ENCODE measurements at places on chromosomes 16 and 17. TPM values are rescaled to one million over a fixed set of nuclear protein-coding genes. Genes with fewer than 3 reads are reported as not detected.

DNA sequence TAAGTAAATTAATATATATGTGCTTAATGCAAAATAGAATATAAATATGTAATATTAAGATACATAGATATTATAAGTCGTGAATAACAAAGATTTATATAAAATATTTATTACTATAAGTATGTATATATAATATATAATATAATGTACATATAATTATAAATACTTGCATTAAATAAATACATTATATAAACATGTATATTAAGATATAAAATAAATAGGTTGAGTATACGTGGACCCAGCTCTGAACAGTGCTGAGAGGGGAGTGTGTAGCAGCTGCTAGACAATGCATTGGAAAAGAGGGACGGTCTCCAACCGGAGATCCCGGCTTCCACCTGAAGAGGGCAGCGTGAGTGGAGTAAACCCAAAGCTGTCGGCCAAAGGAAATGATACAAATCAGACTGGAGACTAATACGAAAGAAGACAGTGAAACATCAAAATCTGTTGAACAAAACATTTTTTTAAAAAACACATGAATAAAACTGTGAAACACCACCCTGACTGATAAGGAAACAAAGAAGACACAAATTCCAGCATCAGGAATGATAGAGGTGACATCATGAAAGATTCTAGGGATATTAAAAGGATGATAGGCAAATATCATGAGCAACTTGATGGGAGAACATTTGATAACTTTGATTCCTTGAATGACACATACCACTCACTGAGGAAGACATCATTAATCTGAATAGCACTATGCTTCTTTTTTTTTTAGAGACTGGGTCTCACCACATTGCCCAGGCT, 125.4 kb upstream of the CHMP6 start:
- DNase-seq = peak; percentile 76

DNA sequence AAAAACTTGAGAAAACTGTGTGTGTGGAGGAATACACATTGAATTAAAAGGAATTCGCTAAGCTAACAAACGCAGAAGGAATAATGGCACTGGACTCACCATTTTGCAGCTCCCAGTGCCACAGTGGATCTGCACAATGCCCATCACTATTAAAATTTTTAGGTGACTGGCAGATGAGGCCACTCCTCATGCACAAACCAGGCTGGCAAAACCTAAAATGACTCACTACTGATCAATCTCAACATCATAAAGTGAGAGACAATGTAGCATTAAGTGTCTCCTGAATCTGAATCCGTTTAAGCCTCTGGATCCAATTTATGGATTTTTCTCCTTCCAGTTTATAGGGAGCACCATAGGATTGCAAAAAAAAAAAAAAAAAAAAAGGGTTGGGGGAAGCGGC, 20.6 kb downstream of the MYH10 start:
- no peak for DNase-seq

DNA sequence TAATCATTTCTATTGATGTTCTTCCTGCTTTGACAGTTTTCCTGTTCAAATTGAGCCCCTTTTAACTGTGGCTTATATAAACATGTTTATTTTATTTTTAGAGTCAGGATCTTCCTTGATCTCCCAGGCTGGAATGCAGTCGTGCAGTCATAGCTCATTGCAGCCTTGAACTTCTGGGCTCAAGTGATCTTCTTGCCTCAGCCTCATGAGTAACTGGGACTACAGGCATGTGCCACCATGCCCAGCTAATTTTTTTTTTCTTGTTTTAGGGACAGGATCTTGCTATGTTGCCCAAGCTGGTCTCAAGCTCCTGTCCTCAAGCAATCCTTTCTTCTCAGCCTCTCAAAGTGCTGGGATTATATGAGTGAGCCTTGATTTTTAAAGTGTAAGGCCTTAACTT, 14.7 kb downstream of the PHKB start:
- no peak for DNase-seq

GRCh38 chr17:27494192-27495091, 38.2 kb downstream of the KSR1 start:
- peak; percentile 88 for DNase-seq

Gene SCGB1C2
- not detected for total RNA-seq

Gene MYH8
- total RNA-seq = not detected

- DNase-seq = peak; percentile 89
Observed at GRCh38 chr17:41792845-41793783, 6.6 kb upstream of the JUP start.

DNA sequence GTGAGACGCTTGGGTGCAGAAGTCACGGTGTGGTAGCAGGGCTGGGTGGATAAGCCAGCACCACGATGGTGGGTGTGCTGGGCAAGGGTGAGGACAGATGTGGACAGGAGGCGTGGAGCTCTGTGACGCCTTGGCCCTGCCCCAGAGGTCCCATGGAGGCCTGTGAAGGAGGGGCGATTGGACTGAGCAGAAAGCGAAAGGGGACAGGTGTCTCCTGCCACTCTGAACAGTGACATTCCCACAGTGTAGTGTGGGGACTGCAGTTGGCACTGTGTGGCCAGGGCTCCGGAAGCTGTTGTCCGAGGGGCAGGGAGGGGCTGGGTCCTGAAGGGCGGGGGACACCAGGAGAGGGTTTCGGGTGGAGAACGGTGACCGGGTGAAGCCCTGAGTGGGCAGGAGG, 7.3 kb downstream of the TBC1D24 start:
- no peak for DNase-seq

Gene CPNE7
- 16.2 TPM for total RNA-seq

DNA sequence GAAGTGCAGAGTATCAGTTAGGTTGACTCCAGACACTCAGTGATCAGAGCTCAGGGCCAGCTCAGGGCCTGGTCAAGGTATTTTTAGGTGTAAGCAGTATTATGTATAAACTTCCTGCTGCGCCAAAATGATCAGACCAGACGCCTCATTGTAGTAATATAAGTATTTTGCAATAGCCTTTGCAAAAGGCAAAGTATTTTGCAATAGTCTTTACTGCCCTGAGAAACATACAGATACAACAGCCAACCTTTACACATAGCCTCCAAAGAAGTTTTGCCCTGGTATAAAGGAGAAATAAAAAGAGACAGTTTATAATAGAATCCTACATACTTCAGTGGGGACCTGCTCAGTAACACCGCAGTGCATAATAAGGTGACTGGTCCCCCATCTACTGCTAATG, 333.0 kb upstream of the EEF2KMT start:
- no peak for DNase-seq

DNA sequence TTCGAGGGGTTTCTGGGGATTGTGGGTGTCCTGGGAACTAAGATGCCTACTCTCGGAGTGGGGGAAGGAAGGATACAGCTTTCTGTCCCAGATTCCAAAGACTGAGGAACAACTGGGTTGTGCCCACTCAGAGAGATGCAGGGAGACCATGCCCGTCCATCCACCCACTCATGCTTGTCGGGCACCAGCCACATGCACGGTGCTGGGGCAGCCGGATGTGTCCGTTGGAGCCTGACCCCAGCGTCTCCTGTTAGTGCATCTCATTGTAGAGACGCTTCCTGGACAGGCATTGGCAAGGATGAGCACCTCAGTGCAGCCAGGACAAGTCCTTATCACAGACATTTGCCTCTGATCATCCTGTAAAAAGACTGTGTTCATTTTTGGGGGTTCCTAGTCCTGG, 58.1 kb downstream of the METRNL start:
- DNase-seq = no peak

DNA sequence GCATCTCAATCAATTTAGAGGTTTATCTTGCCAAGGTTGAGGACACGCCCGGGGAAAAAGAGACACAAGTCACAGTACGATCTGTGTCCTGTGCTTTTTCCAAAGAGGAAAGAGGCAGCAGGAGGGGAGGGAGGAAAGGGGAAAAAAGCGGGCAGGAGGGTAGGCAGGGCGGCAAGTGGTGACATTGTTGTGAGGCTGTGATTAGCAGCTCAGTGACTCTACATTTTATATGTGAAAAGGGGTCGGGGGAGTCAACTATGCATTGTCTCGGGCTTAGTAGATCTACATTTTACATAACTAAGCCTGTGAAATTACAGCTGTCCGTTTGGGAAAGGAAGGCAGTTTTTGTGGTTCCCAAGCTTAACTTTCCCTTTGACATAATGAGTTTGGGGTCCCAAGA, 22.2 kb upstream of the RIPOR1 start:
- no peak for DNase-seq

DNA sequence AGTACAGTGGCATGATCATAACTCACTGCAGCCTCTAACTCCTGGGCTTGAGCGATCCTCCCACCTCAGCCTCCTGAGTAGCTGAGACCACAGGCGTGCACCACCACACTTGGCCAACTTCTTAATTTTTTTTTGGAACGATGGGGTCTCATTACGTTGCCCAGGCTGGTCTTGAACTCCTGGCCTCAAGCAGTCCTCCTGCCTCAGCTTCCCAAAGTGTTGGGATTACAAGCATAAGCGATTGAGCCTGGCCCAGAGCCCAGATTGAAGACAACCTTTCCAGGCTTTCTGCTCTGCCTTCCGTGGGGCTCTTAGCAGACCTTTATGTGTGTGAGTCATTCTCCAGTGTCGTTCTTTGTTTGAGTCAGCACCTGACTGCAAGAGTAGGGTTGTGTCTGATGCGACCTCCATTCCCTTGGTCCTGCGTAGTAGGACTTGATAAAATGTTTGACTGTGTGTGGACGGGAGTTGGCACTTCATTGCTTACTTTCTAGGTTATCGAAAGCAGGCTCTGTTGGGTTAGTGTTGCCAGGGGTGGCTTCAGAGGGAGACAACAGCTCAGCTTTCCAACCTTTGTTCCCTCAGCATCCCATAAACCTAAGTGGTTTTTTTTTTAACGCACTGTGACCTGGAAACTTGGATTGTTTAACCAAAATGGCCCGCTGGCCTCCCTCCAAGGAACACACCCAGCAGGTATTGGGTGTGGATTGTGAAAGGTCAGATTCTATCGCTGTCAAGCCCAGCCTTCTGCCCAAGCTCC, 26.4 kb downstream of the EEF2K start:
- DNase-seq = peak; percentile 76

DNA sequence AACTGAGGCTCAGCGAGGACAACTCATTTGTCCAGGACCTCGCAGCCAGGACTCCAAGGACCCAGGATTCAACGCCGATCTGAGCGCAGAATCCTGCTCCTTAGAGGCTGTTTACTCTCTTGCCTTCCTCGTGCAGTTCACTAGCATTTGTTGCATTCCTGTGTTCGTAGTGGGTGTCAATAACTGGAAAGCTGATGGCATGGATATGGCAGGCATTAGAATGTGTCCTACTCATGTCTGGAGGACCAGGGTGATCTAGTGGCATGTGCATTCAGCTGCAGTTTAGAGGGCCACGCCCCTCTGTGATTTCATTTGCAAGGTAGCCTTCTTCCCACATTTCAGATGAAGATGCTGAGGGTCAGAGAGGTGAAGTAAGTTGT, 510 bp downstream of the CRISPLD2 start:
- DNase-seq = no peak

Gene MYH1
- 0.05 TPM for total RNA-seq

GRCh38 chr16:55849536-55849935, 16.6 kb upstream of the CES1 start:
- no peak for DNase-seq

DNA sequence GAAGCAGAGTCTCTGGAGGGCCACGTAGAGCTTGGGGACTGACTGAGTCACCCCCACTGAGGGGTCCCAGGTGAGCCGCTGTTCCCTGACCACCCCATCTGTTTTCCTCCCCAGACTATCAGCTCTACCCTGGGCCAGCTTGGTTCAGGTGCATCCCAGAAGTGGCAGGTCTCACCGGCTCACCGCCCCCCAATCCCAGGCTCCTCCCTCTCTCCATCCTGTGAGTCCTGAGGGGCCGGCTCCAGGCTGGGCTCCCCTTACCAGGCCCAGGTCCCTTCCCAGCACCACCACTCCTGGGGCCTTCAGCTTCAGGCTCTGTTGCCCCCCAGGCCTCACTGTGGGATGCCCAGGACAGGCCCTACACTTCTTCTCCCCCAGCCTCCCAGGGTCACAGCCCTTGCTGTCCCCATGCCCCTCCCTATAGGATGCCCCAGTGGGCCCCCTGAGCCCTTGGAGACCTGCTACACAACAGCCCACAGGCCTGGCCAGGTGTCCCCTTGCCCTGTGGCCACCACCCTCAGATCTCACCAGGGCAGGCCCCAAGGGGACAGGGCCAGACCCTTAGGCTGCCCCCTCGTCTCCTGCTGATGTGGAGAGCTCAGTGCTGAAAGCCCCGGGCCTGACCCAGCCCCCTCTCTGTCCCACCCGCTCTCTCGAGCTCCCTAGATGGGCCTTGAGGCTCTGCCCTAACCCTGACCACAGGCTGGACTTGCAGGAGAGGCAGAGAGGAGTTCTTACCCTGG, 40.4 kb downstream of the TNFRSF13B start:
- no peak for DNase-seq

DNA sequence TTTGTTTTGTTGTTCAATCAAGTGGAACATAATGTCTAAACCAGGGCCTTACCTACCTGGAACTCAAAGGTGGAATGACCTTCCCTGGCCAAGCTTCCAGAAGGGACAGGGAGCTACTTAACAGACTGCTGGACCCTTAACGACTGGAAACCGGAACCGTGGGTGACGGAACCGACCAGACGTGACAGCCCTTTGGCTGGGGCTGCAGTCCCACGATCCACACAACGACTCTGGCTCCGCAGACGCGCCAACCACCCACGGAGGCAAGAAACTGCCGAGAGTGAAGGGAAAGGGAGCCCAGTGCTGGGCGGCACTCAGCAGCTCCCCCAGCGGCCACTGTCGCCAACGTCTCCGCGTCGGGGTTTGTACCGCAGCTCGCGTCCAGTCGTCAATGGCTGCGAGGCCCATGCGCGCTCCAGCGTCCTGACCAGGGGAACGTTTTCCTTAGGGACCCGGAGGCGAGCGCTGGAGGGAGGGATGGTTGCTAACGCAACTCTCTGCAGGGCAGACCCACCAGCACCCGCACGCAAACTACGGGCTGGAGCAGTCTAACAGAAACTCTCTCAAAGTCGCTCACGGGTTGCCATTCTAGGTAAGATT, 5.5 kb upstream of the KIF22 start:
- peak; percentile 74 for DNase-seq

DNA sequence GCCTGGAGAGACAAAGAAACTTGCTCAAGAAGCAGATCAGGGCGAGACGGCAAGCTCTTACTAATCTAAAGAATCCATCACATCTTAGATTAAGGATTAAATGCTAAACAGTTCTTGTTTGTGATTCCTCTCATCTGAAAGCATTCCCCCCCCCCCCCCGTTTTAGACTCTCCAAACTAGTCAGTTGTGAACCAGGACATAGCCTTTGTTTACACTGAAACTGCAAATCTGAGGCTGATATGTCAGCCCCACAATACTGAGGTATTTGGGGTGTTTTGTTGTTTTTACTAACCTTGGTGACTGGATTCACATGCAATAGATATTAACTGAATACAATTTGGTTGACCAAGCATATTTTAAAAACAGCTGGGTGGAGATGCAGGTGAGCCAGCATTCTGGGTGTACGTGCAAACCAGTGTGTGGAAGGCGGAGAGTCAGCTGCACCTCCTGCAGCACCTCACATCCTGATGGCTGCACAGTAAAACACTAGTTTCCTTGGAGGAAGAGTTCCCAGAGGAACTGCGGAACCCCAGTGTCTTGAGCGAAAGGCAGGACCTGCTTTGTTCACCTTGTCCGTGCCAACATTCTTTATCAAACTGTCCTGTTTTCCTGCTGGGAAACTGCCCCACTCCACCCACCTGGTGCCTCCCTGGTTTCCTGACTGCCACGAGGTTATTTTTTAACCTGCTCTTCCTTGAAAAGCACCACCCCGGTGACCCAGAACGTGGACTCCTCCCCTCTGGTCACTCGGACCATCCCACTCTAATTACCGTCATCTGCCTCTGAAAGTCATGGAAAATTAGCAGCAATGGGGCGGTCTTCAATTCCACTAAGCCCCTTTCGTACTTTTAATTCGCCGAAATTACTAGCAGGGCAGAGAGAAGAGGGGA, 1.2 kb upstream of the YPEL2 start:
- DNase-seq = peak; percentile 66

GRCh38 chr17:47694581-47695428, 844 bp downstream of the TBKBP1 start:
- peak; percentile 71 for DNase-seq

All from ureter (tissue), 1 donor.